ENCODE measurements at places on chromosomes 16 and 17.
A peak's percentile ranks its signal among the peaks of the same experiment; 100 is the strongest.

DNA sequence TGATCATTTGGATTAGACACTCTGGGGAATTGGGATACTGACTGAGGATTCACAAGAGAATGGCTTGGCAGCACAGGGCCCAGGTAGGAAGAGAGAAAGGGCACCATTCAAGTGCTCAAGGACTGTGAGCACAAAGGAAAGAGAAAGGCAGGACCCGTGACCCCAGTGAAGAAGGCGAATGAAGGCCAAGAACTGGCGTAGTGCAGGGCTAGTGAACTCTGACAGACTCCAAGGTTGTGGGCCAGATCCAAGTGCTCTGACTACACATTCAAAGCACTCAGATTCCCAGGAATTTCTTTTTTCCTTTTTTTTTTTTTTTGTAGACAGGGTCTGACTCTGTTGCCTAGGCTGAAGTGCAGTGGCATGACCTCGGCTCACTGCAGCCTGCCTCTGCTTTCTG, 5.0 kb downstream of the GTF3C1 start:
- no peak for DNase-seq

DNA sequence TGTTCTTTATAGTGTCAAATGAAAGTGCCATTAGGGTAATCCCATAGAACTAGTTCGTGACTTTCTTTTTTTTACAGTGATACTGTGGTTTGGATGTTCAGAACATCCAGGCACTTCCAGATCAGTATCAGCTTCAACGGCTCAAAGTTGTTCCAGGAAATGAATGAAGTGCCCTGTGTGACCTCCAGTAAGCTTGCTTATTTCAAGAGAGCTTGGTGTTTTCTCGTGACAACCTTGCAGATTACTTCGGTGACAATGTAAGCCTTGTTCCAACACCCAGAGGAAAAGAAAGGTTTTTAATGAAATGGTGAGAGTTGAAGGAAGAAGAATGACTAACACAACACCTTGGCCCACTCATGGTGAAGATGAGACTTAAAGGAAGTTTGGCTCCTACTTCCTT, 16.0 kb upstream of the KCNJ16 start:
- no peak for DNase-seq

GRCh38 chr17:71149607-71150006, 971.2 kb upstream of the SOX9 start:
- DNase-seq, result no peak

DNA sequence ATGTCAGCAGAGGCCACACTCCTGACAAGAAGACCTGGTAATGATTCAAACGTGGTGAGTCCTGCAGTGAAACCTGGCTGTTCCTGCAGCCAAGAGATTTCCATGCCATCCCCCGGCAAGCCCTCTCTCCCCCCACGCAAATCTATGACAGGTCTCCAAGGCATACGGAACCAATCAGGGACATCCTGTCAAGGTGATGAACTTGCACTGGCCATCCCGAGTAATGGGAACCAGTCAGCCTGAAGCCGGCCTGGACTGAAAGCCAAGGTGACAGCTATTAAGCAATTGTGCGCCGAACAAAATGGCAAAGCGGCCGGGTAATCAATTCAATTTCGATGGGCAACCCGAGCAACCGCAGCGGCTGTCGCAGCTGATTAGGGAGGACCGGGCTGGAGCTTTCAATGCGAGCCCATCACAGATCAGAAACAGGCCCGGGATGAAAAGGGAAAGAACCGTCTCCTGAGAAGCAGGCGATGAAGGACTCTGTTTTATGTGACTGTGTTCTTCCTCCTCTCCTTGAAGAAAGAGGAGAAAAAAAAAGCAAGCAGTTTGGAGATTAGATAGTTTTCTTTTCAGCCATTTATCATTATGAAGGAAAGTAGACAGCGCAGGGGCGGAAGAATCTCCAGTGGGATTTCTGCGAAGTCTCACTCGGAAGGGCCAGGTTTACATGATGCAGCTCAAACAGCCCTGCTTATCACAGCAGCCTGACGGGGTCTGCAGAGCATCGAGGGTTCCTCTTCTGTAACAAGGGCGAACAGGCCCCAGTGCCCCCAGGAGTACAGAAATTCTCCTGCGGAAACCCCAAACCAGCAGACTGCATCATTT, 35.2 kb downstream of the TBX4 start:
- DNase-seq, result peak; percentile 90

- DNase-seq, result peak; percentile 62
Measured at GRCh38 chr17:81551458-81552243, 502 bp downstream of the FAAP100 start.
